ENCODE measurements at places on chromosomes 7 and 10.

DNA sequence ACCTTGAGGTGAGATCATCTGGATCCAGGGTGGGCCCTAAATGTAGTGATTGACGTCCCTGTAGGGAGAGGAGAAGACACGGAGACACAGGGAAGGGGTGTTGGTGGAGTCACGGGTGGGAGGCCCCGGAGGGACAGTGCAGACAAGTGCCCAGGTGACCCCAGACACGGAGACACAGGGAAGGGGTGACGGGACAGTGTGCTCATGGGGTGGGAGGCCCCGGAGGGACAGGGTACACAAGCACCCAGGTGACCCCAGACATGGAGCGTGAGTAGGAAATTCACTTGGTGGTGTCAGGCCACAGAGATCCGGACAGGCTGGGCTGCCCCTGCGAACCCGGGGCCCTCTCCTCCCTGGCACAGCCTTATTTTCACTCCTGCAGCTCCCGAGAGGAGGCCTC lies 176.9 kb downstream of the PTPRN2 start:
- DNase-seq = no peak

DNA sequence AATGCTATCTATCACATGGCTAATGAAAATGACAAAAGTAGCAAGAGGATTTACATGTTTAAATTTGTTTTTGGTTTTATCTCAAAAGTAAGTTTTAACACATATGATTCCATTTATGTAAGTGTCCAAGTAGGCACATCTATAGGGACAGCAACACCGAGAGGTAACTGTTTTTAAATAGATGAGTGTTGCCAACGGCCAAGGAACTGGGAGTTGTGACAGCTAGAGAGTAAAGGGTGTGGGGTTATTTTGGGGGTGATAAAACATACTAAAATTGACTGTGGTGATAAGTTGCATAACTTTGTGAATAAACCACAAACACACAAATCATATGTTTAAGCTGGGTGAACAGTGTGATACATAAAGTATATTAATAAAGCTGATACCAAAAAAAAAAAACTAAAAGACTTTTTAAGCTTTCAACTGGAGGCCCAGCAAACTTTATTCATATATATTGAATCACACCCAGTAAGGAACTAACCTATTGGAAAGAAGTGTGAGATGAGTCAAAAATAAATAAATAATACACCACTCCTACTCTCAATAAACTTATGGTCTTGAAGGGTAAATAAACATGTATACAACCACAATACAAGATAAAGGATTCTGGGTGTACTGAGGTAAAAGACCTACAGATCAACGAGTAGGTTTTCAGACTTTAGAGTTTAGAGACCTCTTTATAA lies 33.0 kb downstream of the LRRC72 start:
- no peak for DNase-seq

DNA sequence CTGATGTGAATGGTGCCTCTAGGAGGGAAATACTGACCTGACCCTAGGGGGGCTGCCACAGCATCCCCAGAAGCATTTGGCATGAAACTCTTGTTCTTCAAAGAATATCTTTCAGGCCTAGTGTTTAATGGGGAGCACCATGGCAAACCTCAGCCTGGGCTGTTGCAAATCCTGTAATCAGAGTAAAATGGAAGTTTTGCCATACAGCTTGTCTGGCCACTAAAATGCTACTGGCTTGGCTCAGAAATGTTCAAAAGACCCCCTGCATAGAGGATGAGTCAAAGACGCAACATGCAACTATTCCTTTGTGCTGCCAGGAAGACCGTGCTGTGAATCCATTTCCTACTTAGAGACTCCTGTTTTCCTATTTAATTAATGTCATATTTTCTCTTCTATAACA lies 26.7 kb downstream of the HECW1 start:
- no peak for DNase-seq

GRCh38 chr10:60777696-60778213 lies 523 bp upstream of the CDK1 start:
- no peak for DNase-seq
